ENCODE measurements at places on chromosomes 1 and 21.

DNA sequence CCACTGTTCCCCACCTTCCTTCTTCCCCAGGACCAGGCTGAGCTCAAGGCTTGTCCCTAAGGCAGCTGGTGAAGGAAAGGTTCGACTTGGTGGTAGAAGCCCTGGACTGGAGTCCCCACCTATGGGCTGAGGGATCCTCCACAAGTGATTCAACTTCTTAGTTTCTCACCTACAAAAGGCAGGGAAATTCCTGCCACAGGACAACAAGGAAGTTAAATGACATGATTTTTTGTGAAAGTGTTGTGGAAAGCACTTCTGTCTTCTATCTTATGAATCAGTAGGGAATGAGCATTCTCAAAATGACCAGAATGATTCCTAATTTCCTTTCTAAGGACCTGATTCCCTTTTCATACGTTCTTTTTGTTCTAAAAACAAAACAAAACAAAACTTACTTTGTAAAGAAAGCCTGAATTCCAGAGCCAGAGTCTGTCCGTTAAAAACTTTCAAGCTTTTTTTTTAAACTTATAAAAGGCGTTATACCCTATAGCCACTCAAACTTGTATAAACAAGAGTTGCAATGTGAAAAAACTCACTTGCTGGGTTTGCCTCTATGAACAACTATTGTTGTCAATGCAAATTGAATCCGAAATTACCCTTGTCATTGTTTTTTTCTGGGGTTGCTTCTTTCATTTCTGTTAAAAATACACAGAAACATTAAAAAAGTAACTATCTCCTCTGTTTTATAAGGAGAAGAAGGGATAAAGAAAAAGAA lies 12.2 kb downstream of the KCNJ15 start:
- DNase-seq = no peak

DNA sequence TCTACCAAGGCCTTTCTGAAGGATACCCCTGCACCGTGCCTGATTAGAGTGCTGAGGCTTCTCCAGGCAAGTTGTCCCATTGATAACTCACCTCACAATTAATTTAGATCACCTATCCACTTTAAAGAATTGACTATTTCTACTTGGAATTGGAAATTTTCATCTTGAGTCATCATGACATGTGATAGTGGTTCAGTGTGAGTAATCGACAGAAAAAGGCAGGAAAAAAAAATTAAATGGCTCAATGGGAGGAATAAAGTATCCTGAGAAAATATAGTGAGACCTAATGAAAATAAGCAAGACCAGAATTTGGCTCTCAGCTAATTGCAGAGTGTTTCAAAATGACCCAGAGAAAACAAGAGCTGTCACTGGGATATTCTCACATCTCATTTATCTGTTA lies 222.4 kb upstream of the C8B start:
- DNase-seq = no peak

DNA sequence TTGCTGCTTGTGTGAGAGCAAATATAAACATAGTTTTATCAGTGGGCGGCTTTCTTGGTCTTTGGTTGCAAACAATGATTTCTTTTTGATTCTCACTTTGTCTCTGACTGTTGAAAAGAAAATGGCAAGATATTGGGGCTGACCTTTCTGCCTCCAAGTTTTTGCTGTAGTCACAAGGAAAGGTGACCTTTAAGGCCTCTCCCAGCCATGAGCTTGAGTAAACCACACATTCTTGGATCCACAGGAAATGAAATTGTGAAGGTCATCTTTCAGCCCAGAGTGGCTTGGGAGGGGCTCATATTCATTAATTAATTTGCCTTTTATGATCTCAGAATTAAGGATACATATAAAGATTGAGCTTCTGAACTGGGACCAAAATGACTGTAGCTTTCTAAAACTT lies 241.6 kb downstream of the BACH1 start:
- no peak for DNase-seq

- peak; percentile 54 for DNase-seq
These were observed 22.8 kb downstream of the NEK7 start for GRCh38 chr1:198179556-198179981.

DNA sequence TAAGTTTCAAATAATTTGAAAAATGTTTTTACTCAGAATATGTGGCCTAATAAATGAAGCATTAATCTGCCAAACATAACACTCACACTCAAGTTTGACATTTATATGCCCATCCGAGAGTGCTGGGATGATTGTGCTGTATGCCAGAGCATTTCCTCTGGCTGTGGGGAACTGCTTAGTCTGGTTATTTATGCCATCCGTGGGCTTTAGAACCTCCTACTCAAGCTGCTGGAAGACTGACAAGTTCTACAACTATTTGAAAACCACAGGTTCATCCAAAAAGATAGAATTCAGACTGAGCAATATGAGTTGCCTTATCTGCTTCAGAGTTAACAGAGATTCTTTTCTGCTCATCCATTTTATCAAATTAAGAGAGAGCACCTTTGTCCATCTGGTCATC lies 25.9 kb downstream of the PCNX2 start:
- no peak for DNase-seq

DNA sequence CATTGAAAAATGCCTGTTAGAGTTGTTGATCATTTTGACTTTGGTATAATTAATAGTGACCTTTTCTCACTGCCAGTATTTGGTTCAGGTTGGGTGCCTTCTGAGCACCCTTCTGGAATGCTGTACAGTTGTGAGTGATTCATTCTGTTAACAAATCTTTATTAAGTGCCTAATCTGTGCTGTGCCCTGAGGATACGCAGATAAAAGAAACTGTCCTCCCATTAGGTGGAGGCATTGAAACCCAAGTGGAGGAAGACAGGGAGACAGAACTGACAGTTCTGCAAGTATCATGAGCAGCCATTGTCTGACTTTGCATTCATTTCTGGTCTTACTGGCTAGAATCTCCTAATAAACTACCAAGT lies 76.1 kb upstream of the ZNF326 start:
- no peak for DNase-seq

Measured in activated CD8-positive, alpha-beta T cell treated with anti-CD3 and anti-CD28 coated beads, Interleukin-2, amount 10 ng/mL, durations not matched to agents 7 days and 5 days (primary cell).